CD4-positive, alpha-beta memory T cell (primary cell): ENCODE measurements at places on chromosomes 2 and 18. TPM values are rescaled to one million over a fixed set of nuclear protein-coding genes. Genes with fewer than 3 reads are reported as not detected.
A peak's percentile ranks its signal among the peaks of the same experiment; 100 is the strongest.

DNA sequence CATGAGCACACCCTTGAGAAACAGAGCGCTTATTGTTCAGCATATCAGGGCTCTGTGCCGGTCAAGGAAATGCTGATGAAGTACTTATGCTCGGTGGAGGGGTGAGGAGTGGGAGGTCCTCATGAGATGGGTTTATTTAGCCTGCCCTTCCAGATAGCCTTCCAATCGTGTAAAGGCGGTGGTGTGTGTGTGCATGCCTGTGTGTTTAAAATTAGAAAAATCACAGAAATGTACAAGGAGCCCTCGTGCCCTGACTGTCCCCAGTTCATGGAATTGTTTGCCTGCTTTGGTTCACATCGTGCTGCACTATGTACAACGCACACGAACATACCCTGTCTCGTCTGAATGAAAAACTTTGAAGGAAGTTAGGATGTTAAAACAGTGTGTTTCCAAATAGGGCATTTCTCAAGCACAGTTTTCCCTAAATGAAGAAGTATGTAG lies 158.6 kb downstream of the AQP4 start:
- DNase-seq = no peak

DNA sequence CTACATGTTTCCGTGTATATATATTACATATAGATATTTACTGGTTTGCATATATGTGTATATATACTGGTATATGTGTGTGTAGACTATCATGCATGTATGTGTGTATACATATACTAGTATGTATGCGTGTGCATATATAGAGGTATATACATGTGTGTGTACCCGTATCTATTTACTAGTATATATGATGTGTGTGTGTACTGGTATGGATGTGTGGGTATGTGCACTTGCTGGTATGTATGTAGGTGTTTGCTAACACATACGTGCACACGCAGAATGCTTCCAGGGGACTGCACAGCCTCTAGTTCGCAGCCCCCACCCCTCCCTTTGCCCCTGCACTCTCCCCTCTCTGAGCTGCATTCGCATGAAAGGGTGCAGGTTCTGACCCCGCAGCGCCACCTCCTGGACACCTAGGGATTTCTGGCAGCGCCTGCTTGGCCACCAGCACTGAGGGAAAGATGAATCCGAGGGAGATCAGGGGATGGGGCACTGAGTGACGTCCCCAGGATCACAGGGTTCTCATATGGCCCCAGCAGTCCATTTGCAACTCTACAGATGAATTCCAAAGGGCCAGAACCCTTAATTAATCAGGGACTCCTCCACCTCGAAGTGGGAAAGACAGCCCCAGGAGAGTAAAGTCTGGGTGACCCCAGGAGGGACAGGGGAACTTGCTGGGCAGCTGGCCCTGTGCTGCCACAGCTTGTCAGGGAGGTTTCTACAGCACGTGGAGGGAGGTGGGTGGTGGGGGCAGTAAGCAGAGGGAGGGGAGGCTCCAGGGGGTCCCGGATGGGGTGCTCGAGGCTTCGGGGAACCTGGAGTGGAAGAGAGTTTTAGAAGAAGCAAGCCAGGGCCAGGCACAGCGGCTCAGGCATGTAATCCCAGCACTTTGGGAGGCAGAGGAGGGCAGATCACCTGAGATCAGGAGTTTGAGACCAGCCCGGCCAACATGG lies 66.8 kb upstream of the ASAP2 start:
- peak; percentile 45 for DNase-seq

DNA sequence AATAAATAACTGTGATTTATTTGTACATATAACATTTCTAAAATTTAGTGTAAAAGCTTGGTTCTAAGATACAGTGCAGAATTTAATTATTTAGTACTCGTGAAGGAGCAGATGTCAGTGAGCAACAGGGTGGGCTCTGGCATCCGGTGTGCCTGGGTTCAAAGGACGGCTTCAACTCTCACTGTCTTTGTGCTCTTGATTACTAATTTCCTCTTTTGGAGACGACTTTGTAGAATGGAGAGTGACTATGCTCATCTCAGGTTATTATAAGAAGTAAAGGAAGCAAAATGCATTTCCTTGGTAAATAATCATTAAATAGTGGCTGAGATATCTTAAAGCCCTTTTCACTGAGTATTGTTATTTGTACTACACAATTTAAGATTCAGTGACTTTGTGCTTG lies 271.7 kb downstream of the ASXL3 start:
- DNase-seq = no peak

GRCh38 chr2:231648579-231649174 lies 56.0 kb downstream of the TEX44 start:
- peak; percentile 19 for DNase-seq

GRCh38 chr2:31522786-31523185 lies 58.0 kb downstream of the SRD5A2 start:
- DNase-seq = no peak

GRCh38 chr2:179106342-179106675 lies 56.4 kb upstream of the CCDC141 start:
- no peak for DNase-seq

DNA sequence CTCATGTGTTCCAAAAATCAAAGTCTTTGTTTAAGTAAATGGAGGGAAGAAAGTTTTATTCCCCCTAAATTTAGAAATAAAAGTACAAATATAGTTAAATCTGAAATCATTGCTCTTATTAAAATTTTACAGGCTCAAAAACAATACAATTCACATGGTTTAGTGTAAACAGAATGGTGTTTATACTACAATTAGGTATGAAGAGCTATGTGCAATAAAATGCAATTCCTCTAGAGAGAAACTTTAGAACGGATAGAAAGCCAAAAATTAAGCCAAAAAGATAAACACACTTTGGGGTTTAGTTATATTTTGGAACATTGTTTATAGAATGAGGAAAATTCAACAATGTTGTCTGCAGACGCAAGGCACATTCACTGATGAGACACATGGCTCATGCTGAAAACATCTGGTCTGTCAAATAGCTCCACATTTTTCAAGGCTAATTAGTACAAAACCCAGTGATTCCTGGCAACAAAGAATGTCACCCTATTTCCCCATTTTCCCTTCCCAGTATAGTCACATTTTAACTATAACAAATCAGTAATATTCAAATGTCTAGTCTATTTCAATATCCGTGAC lies 103.3 kb downstream of the EXOC6B start:
- DNase-seq = no peak

DNA sequence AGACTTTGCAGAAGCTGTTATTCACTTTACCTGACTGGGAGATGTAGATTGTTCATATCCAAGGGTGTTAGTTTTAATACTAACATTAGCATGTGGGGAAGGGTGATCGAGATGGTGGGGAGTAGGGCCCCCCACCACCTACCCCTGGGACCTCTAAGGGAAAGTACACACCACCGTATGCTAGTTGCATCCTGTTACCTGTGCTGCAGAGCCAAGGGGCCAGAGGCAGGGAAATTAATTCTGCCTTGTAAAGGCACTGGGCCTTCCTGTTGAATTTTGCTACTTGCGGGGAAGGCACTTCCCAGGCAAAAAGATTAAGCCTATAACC lies 9.0 kb downstream of the STEAP3 start:
- DNase-seq = no peak

DNA sequence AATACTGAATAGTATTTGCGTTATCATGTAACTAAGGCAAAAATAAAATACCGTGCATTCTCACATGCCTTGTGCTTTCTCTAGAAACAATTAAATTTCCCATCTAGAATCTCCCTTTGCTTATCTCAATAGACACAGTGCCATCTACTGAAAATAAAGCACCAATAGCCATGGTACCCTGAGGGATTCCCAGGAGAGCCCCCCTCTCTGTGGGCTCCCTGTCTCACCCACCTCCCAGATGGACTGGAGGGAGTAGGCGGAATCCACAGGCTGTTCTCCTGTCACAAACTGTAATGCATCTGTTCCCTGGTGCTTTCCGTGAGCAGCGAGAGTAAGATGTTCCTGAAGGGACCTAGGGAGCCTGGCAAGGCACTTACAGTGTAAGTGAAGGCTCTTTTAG lies 112.4 kb upstream of the UPP2 start:
- no peak for DNase-seq

Gene CPO
- not detected for total RNA-seq

Gene GALNT5
- not detected for total RNA-seq

GRCh38 chr2:70691497-70692140 lies 76.4 kb downstream of the ADD2 start:
- no peak for DNase-seq

GRCh38 chr2:111182740-111183139 lies 62.0 kb downstream of the BCL2L11 start:
- no peak for DNase-seq

Gene FASTKD1
- 31.8 TPM for total RNA-seq

DNA sequence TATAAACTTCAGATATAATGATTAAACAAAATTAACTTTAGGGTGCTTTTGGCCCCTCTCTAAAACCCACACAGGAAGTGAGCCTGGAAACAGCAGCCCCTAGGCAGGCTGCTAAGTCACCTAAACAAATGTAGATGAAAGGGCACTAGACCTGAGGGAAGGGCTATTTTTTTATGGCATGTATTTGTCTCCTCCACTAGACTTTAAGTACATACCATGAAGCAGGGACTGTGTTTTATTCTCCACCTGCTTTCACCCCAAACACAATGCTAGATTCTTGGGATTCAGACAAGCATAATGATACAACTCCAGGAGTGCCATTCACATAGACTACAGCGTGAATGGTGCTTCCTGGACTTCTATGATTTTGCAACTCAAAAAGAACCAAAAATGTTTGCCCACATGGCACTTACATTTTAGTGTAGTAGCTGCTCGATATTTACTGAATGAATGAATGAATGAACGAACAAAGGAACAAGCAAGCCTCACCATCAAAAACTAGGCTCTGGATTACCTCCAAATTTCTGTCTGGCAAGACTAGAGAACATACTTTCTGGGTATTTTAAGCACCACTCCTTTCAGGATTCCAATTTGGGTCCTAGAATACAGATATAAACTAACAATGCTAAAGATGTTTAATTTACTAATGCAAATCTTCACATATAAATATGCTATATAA lies 10.1 kb downstream of the ATAD2B start:
- peak; percentile 9 for DNase-seq

Gene SPATA3
- not detected for total RNA-seq

Gene BABAM2
- total RNA-seq = 37.3 TPM

GRCh38 chr18:45849529-45849928 lies 24.1 kb downstream of the SIGLEC15 start:
- no peak for DNase-seq

DNA sequence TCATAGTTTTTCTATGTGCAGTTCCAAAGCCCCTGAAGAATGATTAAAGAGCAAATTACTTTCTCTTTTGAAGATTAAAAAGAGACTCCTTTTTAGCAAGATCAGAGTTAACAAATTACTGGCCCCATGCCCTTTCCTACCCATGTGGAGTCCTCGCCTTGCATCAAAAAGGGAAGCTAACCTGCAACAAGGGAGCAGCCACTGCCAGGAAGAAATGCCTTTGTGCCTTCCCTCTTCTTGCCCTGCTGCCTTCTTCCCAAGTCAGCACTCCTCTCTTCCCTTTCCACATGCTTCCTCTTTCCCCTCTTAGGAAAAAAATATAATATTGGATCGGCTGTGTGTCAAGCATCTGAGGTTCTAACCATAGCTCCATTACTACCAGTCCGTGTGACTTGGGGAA lies 37.1 kb upstream of the CYP1B1 start:
- no peak for DNase-seq
